Activated CD4-positive, alpha-beta T cell treated with anti-CD3 and anti-CD28 coated beads, Interleukin-2, amount 50 U/mL, for 48 hours (primary cell): ENCODE measurements at places on chromosomes 11 and 22.
A peak's percentile ranks its signal among the peaks of the same experiment; 100 is the strongest.

GRCh38 chr11:131912134-131912533, 541.7 kb downstream of the NTM start:
- no peak for DNase-seq

DNA sequence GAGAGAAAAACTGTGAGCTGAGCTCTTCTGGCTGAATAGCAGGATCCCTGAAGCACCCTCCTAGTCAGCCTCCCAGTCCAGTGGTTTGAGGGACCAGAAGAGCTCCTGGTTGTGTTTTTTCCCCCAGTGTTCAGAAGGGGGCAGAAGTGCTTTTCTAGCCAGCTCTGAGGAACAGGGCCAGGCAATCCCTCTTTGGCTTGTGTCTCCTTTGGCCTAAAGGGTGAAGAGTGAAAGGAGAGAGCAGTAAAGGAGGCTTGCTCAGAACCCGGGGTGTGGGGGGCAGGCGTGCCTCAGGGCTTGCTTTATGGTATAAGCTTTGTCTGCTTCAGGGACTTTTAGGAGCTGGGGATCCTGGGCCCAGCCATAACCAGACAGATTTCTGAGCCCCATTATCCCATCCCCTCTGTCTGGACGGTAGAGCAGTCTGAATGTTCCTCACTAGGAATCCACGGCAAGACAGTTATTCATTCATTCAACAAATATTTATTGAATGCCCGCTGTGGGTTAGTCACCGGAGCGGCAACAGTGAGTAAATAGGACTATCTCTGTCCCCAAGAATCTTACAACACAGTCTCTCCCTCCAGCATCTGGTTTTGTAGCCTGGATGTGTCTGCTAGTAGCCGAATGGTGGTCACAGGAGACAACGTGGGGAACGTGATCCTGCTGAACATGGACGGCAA, 14.5 kb downstream of the ACP2 start:
- no peak for DNase-seq

DNA sequence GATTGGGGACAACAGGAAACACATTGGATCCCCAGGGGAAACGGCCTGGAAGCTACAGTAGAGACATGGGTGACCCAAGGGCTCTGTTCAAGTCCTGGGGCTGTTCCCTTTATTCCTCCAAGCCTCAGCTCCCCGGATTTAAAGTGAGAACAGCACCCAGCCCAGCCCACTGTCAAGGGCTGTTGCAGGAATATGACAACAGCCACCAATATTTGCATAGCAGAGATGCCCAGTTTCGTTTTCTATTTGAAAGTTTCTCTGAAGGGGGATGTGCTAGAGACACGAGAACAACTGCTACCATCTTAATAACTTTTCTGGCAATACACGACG, 81.1 kb upstream of the WNT7B start:
- DNase-seq: peak; percentile 43

DNA sequence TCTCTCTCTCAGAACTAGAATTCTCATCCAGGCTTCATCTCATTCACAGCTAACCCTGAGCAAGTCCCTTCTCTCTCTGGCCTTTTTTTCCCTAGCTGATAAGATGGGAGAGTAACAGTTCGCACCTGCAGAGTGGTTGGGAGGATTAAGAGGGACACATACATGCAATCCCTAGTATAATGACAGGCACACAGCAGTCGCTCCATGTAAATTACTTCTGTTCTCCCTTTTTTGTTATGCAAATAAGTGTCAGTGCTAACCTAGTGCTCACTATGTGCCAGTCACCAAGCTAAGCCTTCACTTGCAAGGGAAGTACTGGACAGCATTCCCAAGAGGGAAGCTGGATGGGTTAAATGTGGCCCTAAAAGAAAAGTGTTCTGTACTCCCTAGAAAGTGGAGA, 63.4 kb downstream of the TENM4 start:
- DNase-seq: no peak

DNA sequence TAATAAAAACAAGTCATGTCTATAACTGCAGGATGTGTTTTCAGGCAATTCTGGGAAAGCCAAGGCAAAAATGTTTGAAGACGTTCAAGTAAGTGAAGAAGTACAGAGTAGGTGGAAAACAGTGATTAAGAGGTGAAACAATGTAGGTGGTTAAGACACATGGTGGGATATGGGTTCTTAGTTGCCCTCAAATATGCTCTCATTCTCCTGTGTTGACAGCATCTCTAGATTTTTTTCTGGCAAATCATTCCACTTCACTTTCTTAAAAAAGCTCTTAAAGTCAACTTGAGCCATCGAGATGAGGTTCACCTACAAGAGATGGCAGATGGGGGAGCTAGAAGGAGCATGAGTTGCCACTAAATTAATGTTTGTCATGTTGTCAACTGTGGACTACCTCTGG, 1041.0 kb upstream of the CNTN5 start:
- DNase-seq: no peak
